ENCODE measurements at places on chromosomes 12 and 14. TPM values are rescaled to one million over a fixed set of nuclear protein-coding genes. Genes with fewer than 3 reads are reported as not detected.
A peak's percentile ranks its signal among the peaks of the same experiment; 100 is the strongest.

Gene PIWIL1
- not detected for total RNA-seq

Gene TPH2
- total RNA-seq = not detected

GRCh38 chr12:96285158-96285557 is 91.0 kb downstream of the ELK3 start:
- no peak for DNase-seq

Gene PLA2G1B
- total RNA-seq = 1.2 TPM

DNA sequence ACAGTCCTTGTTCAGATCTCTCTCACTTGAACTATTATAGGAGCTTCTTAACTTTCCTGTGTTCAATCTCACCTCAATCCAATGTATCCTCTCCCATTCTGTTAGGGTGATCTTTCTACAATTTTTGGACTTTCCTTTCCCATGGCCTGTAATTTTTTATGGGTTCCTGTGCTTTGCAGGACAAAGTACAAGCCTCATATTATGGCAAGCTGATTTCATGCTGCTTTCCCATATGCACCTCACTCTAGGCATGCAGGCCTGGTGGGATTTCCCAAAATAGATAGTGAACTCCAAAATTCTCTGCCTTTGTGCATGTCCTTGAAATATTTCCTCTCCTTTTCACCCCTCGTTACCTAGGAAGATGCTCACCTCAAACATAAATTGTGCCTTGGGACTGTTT is 499.4 kb downstream of the NAV3 start:
- DNase-seq = no peak

Gene B3GNT4
- not detected for total RNA-seq

GRCh38 chr12:54025499-54026405 is 2.5 kb upstream of the HOXC6 start:
- no peak for DNase-seq

- no peak for DNase-seq
Measured at GRCh38 chr12:5114436-5114835, 70.8 kb downstream of the KCNA5 start.

- DNase-seq = no peak
Measured at GRCh38 chr12:94172973-94173372, 24.6 kb downstream of the PLXNC1 start.

GRCh38 chr14:83151571-83151970 is 1617.9 kb upstream of the SEL1L start:
- DNase-seq = no peak

Gene MGP
- 12,824 TPM for total RNA-seq

GRCh38 chr12:22282283-22282682 is 52.2 kb downstream of the ST8SIA1 start:
- no peak for DNase-seq

DNA sequence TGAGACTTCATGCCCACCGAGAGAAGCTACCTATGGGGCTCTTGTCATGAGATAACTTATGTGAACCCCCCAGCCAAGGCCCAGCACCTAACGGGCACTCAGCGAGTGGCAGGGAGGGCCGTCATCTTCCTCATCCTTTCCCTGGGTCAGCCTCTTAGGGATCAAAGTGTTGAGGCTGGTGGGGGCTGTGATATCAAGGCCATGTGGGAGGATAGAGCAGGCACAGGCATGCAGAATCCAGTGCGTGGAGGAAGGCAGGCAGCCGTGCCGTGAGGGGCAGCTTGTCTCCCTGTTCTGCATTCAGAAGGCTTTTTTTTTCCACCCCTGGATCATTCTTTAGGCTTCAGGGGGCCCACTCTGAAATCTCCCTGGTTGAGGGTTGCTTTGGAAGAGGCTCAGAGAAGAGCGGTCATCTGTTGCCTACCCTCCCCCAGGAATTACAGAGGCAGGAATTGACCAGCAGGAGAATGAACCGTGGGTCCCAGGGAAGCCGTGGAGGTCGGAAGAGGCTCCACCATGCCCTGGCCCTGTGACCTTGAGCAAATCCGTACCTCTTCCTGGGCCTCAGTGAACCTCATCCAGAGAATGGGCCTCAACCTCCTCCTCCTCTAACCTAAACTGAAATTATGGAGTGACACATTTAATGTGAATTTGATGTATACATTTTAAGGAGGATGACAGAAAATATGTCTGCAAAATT is 62.8 kb downstream of the BEGAIN start:
- DNase-seq = no peak

DNA sequence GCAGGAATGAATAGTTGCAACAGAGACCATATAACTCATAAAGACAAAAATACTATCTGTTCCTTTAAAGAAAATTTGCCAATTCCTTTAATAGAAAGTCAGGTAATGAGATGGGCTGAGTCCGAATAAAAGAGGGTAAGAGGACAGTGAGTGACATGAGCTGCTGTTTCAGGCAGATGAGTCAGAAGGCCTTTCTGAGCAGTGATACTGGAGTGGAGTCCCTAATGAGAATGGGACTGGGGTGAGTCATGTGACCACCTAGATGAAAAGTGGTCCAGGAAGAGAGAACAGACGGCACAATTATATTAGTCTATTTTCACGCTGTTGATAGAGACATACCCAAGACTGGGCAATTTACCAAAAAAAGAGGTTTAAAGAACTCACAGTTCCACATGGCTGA is 393.7 kb downstream of the BCL11B start:
- no peak for DNase-seq

DNA sequence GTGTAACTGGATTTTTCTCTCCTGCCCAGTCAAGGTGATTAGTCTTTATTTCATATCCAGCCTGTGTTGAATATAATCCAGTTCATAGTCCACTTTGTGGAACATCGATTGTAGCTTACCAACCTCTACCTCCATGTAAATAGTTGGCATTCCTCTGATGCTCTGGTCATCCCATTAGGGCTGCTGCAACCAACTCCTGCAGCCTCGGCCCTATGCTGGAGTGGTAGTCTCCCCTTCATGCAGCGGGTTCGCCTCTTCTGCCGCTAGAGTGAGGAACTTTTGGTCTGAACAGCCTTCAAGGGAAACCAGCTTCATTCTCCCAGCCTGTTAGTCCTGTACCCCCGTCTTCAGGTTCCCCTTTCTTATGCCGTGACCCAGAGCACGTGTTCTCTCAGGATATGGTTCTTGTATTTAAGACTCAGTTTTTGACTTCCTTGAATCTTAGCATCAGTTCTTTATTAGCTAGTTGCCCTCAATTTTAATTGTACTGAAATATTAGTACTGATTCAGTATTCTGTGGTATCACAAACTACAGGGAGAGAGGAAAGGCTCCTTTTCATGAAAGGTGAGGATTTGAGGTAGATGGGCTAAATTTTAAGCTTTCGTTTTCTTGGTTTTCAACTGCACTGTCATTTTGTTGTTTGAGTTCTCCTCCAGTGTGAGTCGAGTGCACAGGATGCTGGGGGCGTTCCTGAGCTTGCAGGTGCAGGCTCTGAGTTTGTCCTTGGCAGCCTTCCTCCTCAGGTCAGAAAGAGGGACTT is 33.2 kb downstream of the ZNF664 start:
- no peak for DNase-seq

GRCh38 chr12:79614730-79615129 is 76.0 kb downstream of the PAWR start:
- no peak for DNase-seq

DNA sequence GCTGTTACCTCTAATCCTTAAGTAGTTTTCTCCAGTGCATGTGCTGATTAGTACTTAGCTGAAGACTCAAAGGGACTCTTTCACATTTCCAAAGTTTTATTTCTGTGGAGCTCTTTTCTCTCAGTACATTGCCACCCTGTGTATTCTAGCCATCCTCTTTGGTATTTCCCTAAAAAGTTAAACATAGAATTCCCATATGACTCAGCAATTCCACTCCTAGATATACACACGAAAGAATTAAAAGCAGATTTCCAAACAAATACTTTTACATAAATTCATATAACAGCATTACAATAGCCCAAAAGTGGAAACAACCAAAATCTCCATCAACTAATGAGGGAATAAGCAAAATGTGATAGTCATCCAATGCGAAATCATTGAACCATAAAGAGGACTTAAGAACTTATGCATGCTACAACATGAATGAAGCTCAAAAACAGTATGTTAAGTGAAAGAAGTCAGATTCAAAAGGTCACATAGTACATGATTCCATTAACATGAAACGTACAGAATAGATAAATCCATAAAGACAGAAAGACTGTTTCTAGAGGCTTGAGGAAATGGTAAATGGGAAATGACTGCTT is 9.0 kb upstream of the NOVA1 start:
- DNase-seq = no peak

- no peak for DNase-seq
Measured at GRCh38 chr14:104385111-104385510, 194.5 kb upstream of the C14orf180 start.

GRCh38 chr12:109264095-109264942 is 44.8 kb downstream of the FOXN4 start:
- DNase-seq = peak; percentile 88

DNA sequence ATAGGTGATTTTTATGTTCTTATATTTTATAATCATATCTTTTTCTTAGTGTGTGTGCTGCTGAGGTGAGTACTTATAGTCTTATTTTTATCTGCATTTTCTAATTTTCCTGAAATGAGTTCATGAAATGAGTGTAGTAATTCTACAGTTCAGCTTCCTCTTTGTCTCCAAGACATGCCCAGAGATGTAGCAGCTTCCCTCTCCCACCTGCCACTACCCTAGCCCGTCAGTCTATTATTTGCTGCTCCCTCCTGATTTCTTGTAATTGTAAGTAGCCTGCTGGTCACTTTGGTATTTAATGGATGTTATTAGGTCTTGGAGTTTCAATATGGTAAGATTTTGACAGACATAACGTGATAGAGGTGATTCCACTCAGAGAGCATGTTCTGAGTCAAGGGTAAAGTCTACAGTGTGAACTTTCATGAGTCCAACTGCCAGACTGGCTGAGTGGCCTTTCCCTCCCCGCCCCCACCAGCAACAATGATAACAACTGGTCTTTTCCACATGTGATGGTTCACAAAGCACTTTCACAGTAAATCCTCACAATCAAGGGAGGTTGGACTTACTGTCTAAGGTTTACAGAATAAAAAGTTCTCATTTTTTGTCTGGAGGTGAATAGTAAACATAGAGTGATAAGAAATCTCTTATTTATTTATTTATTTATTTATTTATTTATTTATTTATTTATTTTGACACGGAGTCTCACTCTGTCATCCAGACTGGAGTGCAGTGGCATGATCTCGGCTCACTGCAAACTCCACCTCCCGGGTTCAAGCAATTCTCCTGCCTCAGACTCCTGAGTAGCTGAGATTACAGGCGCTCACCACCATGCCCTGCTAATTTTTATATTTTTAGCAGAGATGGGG is 4.2 kb upstream of the RIPK3 start:
- DNase-seq = no peak

Gene CCDC198
- total RNA-seq = not detected

- DNase-seq = peak; percentile 57
Measured at GRCh38 chr12:91381309-91381804, 198.7 kb upstream of the DCN start.

- DNase-seq = no peak
Measured at GRCh38 chr12:22610131-22610530, 14.8 kb upstream of the ETNK1 start.

Gene C12orf50
- 0.32 TPM for total RNA-seq

DNA sequence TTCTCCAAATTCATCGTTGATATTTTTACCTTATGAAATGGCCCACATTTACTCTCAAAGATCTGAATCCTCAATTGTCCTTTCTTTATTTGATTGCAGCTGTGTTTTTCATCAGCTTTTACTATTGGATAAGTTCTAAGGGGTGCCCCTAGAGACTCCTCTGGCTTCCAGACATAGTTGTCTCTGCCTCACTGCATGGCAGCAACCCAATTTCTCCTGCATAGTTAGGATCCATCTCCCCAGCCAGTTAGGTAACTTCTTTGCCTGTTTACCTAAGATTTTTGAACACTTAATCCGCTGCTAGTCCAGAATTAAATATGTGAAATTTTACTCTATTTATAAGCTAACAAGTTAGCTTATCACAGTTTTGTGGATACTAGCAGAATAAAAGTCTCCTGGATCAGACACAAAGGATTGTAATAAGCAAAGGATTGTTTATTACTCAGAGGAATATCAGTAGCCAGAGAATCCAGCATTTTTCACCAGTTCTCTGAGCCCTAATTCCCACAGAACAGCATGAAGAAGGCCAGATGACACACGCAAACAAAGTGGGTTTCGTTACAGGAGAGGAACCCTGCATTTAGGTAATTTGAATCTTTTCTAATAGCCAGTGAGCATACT is 101.1 kb downstream of the BBS10 start:
- DNase-seq = no peak

Gene RTL1
- not detected for total RNA-seq

GRCh38 chr14:98321841-98322240 is 950.2 kb downstream of the BCL11B start:
- DNase-seq = no peak
